GF-D8 (cell line): ENCODE measurements at places on chromosomes 1 and 21.

- no peak for DNase-seq
These were observed 71.7 kb upstream of the GUCA2B start for GRCh38 chr1:42081475-42081874.

DNA sequence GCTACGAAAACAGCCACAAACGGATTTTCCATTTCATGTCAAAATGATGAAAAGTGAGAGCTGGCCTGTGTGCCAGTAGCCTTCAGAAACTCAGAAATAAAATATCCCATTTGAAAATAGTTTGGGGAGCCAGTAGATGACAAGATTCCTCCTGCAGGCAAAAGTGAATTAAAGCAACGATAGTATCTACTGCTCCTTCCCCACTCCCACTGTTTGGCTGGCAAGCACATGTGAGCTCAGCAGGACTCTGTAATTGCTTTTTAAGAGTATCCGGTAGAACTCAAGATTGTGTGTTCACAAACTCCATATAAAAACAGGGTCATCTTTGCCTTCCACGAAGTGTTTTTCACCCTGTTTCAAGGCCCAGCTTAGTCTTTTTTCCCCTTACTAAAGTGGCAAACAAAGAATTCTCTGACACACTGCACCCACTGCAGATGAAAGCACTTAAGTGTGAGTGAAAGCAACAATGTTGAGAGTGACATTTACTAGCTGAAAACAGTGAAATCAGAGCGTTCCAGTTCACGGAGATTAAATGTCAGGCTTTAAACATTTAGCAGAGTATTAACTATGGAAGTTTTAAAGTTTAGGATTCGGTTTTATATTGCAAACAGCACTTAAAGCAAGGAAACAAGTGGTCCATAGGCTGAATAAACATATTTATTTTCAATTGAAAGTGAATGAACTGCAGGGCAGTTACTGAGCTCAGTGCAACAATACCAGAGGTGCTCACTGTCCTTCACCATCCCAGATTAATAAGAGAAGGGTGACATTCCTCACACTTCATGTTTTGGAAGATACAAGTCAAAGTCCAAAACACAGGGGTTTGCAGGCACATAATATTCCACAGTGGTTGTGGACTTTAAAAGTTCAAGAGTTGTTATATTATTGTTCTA lies 70.0 kb downstream of the ALG14 start:
- no peak for DNase-seq

DNA sequence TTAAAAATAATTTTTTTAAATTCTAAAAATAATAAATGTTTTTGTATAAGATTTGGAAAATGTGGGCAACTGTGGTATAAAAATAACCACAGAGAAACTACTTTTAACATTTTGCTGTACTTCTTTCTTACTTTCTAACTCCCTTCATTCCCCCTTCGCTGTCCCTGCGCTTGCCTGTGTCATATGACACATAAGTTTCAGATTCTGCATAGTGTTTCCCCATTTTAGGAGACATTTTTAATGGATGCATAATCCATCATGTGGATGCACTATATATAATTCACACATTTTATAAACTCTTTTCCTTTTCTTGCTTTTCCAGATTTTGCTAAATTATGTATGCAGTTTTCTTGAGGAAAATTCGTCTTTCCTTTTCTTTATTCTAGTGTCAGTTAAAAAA lies 16.3 kb downstream of the ATG4C start:
- no peak for DNase-seq

GRCh38 chr1:167083066-167083665 lies 7.0 kb downstream of the GPA33 start:
- DNase-seq: no peak

DNA sequence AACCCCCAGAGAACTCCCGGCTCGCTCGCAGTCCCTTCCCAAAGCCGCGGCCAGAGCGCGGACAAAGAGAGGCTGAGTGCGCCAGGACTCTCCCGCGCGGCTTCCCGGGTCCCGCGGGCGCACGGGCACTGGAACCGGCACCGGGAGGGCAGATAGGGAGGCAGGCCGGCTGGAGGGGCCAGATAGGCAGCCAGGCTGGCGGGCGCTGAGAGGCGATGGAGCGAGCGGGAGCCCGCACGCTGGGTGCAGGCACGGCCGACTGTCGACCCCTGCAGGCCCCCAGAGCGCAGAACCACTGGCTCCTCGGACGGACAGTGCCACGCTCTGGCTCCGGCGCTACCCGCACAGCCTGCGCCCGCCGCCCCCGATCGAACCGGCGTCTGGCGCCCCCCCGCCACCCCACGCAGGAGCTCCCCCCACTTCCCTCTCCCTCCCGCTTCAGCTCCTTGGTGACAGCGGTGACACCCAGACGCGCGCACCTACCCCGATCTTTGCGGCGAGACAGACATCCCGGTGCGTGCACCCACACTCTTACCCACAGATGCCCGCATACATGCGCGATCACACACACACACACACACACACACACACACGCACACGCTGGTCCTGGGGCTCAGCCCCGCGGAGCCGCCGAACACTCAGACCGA lies 534 bp downstream of the SLC6A9 start:
- no peak for DNase-seq

DNA sequence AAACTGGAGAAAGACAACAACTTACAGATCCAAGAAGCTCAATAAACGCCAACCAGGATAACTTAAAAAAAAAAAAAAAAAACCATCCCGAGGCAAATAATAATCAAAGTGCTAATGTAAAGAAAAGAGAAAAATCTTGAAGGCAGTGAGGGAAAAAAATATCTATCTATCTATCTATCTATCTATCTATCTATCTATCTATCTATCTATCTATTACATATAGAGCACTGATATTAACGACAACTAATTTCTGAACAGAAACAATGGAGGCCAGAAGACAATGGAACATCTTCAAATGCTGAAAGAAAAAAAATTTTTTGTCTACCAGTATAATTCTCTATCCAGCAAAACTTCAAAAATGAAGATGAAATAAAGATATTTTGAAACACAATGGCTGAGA lies 18.0 kb downstream of the PACC1 start:
- DNase-seq: no peak

DNA sequence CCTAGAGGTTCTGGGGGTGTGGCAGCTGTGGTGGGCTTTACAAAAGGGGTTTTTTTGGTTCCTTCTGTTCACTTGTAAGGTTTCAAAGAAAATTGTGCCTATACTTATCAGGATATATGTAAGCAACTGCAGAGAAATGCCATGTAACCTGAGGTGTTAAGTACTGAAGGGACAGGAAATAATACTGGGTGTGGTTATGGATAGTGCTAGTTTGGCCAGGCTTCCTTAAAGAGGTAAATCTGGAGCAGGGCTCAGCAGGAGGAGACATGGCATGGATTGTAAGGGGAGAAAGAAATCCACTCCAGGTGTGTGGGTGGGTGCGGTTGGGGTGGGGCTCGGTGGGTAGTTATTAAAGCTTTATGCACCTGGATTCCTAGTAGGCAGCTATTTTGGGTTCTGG lies 28.3 kb downstream of the KIRREL1 start:
- no peak for DNase-seq

- DNase-seq: no peak
These were observed 1.9 kb upstream of the PTPRU start for GRCh38 chr1:29234471-29234870.

DNA sequence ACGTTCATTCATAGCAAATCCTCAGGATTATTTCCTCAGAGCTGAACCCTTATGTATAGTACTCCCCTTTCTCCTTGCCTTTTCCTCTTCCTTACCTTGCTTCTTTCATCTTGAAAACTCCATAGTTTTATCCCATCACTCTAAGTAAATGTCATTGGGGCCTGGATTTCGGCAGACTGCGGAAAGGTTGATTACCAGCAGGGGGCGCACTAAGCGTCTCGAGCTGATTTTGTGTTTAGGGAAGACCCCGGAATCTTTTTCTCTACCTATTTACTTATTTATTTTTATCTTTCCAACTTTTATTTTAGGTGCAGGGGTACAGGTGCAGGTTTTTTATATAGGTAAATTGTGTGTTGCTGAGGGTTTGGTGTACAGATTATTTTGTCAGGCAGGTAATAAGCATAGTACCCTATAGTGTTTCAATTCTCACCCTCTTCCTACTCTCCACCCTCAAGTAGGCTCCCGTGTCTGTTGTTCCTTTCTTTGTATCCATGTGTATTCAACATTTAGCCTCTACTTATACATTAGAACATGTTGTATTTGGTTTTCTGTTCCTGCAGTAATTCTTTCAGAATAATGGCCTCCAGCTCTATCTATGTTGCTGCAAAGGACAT lies 11.4 kb upstream of the MTARC1 start:
- no peak for DNase-seq
